ENCODE measurements at places on chromosomes 16 and 17.

GRCh38 chr17:8073627-8074484 is 13.7 kb downstream of the ALOX12B start:
- DNase-seq, result no peak

DNA sequence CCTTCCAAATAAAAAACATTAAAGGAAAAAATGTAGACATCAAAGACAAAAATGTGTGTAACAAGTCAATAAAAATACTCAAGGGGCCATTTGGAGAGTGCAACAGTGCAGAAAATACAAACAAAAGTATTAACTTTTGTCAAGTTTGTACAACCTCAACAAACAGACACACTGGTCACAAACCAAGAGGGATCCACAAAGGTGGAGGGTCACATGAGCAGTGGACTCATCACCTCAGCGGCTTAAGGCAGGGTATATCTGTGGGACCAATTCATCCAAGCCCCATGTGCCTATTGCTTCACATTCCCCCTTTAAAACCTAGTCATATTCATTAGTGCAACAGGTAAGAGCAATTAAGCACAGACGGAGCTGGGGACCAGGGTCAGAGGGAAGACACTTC is 45.2 kb downstream of the DCUN1D3 start:
- DNase-seq, result no peak

GRCh38 chr16:57192720-57193486 is 6.8 kb downstream of the RSPRY1 start:
- no peak for DNase-seq

DNA sequence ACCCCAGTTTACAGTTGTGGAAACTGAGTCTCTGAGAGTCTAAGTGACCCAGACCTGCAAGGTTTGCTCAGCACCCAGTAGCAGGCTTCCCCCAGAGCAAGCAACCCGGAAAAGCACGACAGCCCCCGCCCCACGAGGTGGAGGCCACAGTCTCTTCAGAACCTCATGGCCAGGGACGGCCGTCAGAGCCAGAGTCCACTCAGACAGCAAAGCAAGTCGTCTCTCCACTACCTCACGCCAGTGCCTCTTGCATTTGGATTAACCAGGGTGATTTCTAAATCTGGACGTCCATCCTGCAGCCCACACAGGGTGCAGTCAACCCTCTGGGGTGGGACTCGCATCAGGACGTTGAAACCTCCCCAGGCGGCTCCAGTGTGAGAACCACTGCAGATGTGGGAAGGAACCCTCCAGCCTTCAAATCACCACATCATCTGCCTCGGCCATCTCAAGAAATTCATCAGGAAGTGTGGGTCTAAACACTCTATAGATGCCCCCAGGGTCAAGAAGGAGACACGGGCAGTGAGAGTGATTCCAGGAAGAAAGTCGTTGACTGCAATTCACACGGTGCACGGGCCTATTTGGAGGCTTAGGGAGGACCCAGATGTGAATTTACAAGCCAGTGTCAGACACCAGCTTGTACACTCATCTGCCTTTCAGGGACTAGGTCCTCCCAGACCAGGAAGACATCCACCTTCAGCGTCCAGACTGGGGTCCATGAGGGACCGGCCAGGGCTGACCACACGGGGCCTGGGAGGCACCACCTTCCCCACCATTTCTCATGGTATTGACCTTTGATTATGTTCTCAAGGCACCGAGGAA is 20.2 kb upstream of the RBFOX3 start:
- DNase-seq, result no peak

DNA sequence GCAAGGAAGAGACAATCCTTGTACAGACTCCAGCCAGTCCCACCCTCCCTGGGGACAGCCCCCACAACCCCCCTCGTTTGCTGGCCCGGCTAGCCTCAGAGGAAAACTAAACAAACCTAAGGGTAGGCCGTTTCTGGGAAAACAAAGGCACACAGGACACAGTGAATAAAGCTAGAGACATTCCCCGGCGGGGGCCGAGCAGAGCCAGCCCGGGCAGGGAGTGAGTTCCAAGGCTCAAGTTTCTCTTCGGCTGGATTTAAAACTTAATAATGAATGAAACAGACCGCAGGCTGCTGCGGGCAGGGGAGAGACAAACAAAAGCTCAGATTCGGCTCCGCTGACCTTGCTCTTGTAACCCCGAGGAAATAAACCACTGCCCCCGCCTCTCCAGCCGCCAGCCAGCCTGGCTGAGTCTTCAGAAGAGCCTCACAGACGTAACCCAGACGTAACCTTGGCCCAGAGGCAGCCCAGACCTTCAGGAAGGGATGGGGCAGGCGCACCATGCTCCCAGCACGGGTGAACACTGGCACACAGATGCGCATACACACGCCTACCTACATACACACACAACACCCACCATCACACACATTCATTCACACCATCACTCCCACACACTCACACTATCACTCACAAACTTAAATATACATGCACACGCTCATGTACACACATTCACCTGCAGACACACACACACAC is 216.0 kb downstream of the ZNF423 start:
- no peak for DNase-seq

DNA sequence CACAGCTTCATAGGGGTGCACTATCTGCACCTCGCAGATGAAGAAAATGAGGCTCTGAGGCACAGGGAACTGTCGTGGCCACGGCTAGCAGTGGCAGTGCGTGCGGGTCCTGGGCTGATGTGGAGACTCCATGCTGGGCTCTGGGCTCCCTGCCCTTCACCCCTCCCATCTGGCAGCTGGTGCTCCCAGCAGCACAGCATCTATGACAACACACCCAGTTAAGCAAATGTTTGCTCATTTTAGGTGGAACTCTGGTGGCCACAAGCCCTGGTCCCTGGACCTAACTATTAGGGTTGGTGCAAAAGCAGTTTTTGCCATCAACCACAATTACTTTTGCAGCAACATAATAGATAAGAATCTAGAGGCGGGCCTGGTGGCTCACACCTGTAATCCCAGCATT is 30.9 kb downstream of the IFT140 start:
- DNase-seq, result no peak

- no peak for DNase-seq
Measured at GRCh38 chr17:39009581-39010001, 42.4 kb upstream of the FBXO47 start.

GRCh38 chr16:53937161-53937880 is 233.4 kb downstream of the FTO start:
- no peak for DNase-seq

DNA sequence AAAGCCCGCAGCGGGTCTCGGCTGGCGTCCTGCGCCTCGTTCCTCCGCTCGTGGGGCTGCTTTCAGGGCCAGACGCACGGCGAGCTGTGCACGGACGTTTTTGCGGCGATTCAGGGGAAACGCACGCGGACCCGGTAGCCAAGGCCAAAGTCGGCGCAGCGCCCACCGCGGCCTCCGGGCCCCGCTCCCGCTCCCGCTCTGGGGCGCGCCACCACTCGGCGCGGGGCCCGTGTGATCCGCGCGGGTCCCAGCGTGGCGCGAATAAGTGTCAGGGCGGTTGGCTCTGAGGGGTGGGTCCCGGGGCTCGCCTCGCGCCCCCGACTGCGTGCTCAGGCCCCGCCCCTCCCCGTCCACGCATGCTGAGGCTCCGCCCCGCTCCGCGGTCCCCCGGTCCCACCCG is 694 bp upstream of the TBCD start:
- DNase-seq, result no peak

DNA sequence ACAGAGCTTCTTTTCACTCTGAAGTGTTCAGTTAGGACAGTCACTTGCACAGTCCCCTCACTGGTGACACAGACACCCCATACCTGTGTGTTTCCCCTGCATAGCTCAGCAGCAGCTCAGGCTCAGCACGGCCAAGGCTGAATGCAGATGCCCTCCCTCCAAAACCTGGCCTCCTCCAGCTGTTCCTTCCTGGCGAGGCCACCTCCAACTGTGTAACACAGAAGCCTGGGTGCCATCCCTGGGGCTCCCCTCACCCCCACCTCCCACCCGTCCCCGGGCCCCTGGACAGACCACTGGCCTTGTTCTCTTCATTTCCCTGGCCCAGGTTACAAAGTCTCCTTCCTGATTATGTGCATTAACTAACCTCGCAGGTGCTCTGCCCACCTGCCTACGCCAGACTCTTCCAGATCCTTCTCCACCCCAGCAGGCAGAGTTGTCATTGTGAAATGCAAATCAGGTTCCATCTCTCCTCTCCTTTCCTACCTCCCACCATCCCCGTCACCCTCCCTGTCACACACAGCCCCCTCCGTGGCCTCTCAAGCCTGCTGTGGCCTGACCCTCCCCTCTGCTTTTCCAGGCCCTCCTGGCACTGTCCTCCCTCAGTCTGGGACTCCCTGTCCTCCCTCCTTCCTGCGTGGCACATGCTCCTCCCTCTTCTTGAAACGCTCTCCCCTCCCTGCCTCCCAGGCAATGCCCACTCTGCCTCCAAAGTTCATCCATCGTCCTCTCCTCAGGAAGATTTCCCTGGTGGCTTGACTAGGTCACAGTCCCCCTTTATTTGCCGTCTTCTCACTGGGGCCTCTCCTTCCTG is 26.4 kb downstream of the MLYCD start:
- DNase-seq, result no peak

DNA sequence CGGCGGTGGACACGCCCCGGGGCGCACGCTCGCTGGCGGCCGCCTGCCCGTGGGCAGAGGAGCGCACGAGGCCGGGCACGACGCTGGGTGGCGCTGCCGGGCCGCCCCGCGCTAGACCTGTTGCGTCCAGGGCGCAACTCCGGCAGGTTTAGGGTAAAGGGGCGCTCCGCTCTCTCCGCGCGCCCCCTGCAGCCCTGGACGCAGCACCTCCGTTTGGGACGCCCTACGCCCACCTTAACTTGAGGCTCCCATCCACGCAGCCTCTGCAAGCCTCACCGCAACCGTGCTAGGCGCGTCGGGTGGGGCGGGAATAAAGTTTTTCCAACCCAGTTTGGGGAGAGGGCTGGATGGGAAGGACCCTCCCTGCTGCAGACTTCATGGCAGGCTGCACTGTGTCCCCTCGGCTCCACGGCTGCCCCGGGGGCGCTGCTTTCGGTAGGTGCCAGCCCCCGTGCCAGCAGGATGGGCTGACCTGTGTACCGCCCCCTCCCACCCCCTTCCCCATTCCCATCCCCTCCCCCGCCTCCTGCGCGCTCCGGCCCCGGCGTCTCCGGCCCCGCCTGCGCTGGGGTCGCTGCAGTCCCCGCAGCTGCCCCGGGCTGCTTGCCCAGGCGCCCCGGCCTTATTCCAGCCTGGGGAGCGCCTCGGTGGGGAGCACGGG is at the start of gene SYT17:
Gene SYT17 (plus strand): TSS at position 531 of the 661 bp plus-strand sequence. CDS start 407 bp downstream, outside the sequence.
- no peak for DNase-seq

DNA sequence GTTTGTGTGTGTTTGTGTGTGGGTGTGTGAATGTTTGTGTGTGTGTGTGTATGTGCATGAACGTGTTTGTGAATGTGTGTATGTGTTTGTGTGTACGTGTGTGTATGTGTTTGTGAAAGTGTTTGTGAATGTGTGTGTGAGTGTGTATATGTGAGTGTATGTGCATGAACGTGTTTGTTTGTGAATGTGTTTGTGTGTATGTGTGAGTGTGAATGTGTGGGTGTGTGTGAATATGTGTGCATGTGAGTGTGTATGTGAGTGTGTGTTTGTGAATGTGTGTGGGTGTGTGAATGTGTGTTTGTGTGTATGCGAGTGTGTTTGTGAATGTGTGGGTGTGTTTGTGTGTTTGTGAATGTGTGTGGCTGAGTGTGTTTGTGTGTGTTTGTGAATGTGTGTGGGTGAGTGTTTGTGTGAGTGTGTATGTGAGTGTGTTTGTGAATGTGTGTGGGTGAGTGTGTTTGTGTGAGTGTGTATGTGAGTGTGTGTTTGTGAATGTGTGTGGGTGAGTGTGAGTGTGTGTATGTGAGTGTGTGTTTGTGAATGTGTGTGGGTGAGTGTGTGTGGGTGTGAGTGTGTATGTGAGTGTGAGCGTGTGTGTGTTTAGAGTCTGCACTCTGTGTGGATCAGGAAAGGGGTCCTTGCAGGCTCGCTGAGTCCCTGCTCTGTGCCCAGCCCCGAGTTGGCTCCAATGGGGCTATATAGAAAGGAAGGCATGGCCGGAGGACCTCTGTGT is 890 bp upstream of the CD300A start:
- DNase-seq, result no peak

All from esophagus squamous epithelium (tissue), 5 donors.